Effector memory CD4-positive, alpha-beta T cell (primary cell): ENCODE measurements at places on chromosomes 12 and 14.

- no peak for DNase-seq
These were observed 41.3 kb downstream of the HNRNPC start for GRCh38 chr14:21227981-21228380.

GRCh38 chr12:54053003-54053750 lies 458 bp upstream of the HOXC4 start:
- no peak for DNase-seq

DNA sequence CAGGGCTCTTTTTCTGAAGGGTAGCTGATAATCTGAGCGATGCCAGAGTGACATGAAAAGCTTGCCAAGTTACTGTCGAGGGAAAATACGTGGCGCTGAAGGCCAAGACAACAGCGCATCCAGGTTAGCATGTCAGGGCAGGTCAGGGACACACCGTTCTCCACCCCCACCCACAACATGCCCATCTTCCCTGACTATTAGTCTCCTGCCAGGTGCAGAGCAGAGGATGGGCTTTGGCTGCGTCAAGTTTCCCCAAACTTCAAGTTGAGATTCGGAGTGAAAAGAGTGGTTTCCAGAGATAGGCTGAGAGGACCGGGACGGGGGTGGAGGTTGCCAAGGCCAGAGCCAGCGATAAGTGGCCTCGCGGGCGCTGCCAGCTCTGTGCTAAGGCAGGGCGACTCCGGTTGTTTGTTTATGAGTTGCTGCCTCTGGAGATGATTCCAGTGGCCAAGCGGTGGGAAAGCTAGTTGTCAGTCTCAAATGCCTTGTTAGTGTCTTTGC lies 1.7 kb downstream of the TRHDE start:
- no peak for DNase-seq

- DNase-seq = no peak
These were observed 19.7 kb downstream of the TESC start for GRCh38 chr12:117079487-117079886.

GRCh38 chr14:106790189-106791036 lies 1264.0 kb downstream of the TMEM121 start:
- DNase-seq = peak; percentile 46

GRCh38 chr12:25319233-25319984 lies 68.7 kb upstream of the KRAS start:
- no peak for DNase-seq

DNA sequence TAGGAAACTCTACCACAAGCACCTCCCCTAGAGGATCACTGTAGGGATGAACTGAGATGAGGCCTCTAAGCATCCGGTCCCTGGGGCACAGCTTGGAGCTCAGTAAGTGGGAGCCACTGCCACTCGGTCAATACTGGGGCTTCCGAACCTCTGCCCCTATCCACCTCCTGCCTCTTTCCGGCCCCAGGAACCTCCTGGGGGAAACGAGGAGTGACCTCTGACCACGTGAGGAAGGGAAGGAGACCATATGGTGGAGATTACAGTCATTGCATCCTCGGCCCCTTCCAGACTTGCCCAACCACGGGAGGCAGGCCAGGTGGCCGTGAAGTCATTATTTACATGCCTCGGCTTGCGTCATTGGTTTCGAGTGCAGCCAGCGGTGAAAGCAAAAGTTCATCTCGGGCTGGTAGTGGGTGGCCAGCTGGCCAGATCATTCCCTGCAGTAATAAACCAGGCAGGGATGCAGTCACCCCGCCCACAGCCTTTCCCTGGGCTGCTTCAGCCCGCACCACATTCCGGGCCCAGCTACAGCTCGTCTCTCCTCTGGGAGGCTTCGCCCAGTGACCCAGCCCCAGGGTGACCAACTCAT lies 65.4 kb downstream of the C14orf132 start:
- DNase-seq = no peak

- DNase-seq = no peak
These were observed 37.9 kb upstream of the SLC38A2 start for GRCh38 chr12:46410495-46410894.
